ENCODE measurements at places on chromosomes 6 and 20.

GRCh38 chr20:10673176-10673841, 490 bp downstream of the JAG1 start:
- DNase-seq, result no peak

DNA sequence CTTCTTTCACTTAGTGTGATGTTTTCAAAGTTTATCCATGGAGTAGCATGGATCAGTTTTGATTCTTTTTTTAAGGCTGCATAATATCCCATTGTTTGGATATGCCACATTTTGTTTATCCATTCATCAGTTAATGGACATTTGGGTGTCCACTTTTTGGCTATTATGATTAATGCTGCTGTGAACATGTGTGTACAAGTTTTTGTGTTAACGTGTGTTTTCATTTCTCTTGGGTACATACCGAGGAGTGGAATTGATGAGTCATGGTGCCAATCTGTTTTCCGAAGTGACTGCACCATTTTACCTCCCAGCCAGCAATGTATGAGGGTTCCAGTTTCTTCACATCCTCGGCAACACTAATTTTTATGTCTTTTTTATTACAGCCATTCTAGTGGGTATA, 78.4 kb upstream of the CCDC28A start:
- no peak for DNase-seq

GRCh38 chr6:151009576-151009975, 144.1 kb downstream of the MTHFD1L start:
- DNase-seq, result no peak

GRCh38 chr20:43583133-43583864, 7.4 kb upstream of the IFT52 start:
- DNase-seq, result no peak

GRCh38 chr6:163392533-163392932, 22.0 kb upstream of the QKI start:
- DNase-seq, result no peak

DNA sequence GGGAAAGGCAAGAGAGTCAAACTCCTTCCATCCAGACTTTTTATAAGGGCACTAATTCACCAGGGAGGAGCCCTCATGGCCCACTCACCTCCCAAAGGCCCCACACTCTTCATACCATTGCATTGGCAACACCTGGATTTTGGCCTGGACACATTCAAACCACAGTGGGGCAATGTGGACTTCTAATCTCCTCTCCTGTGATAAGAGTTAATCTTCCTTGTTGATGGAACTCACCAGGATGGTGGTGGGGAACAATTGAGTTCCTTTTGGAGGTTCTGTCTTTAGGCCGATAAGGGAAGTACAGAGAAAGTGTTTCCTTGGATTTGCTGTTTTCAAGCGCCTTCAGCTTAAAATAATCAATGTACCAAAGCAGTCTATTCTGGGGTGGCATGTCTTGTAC, 268.7 kb downstream of the CD83 start:
- DNase-seq, result no peak

DNA sequence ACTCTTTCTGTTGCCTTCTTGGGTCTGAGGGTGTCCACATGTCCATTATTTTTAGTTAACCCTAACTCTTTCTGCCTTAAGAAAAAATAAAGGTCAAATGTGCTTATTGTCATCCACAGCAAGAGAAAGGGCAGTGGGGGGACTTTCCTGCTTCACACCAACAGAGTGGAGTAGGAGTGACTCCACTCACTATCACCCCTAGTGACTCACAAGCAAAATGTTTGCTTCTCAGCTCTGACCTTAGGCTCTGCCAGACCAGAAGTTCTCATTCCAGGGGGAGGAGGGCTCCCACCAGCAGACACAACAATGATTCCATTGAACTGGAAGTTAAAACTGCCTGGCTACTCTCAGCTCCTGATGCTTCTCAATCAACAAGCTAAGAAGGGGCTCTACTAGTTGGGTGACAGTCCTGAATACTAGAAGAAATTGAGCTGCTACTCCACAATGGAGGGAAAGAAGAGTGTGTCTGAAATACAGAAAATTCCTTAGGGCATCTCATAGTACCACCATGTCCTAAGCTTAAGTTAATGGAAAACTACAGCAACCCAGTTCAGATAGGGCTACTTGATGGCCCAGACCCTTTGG, 83.9 kb upstream of the AFDN start:
- DNase-seq, result no peak

DNA sequence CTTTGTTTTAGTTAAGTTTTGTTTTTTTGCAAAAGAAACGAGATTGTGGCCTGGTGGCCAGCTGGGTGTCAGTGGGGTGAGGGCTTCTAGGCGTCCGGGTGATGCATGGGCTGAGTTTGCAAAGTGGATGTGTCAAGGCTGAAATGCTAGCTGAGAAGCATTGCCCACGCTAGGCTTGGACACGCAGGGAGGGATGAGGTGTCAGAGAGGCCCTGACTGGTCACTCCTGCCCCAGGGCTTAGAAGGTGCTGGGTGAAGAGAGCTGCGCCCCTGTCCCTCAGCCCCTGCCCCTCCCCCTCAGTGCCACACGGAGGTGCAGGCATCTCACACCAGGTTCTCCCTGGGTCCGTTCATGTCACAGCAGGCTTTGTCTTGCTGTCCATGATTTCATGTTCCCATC, 8.1 kb downstream of the OSBPL2 start:
- no peak for DNase-seq

DNA sequence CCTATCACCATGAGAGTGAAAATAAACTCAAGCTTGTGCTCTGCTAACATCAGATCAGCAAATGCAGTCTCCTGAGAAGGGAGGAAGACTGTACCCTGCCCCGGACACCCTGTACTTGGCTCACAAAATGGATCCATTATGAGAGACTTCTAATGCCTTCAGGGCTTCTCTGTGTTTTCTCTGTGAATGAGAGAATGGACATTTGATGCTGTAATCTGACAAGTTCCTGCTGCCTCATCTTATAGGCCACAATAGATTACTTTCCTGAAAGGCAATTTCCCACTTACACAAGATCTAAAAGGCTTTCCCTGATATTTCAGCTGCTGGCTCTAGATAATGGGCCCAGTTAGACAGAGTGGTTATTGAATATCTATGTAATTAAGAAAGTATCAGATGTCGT, 117.2 kb downstream of the OTOR start:
- no peak for DNase-seq

DNA sequence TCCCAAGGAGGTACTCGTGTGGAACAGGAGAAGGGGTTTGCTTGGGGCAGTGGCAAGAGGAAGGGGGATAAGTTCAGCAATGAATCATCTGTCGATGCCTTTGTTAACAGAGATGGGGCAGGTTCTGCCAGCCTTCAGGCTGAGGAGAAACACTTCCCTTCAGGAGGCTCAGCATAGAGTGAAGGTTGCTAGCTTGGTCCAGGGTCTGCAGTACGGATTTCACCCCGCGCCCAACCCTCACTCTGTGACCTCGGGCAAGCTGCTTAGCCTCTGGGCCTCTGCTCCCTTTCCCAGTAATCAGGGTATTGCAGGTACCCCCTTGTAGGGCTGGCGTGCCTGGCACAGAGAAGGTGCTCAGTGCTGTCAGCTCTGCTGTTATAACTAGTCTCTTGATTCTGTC, 7.5 kb downstream of the CAPN11 start:
- no peak for DNase-seq

GRCh38 chr6:149331043-149331807, 13.7 kb downstream of the TAB2 start:
- no peak for DNase-seq

GRCh38 chr6:111996144-111996865, 57.6 kb upstream of the CCN6 start:
- DNase-seq, result no peak

DNA sequence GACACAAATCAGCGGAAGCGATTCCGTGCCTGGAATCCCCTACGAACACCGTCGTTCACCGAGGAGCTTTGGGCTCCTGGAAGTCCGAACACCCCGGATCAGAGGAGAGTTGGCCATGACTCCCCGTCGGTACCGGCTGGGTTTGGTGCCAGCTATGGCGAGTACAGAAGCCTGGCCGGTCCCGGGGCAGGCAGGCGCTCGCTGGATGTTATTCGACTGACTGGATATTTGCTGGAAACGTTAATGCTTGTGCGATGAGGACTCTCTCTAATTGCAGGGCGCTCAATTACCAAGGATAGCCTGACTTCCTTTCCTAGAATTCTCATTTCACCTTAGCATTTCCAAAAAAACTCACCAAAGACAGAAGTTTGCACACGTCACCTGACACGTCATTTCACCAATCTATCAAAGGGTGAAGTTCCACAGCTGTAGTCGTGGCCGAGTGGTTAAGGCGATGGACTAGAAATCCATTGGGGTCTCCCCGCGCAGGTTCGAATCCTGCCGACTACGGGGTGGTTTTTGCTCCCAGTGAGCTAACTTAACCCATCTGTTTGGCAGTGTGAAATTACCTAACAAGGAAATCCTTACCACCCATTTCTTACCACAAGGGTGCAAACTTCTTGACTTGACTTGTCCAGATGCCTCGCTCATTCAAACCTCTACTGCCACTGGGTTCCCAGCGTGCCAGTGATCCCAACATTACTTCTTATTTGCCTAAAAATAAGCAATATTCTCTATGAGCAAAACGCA, 22.7 kb upstream of the ZNF184 start:
- peak; percentile 92 for DNase-seq

- DNase-seq, result no peak
These were observed 16.8 kb upstream of the FRMD1 start for GRCh38 chr6:168095716-168096250.

- no peak for DNase-seq
These were observed 465.0 kb upstream of the GJE1 start for GRCh38 chr6:141667580-141668309.

- DNase-seq, result no peak
These were observed 1068.0 kb upstream of the EPHA7 start for GRCh38 chr6:94487371-94487770.

DNA sequence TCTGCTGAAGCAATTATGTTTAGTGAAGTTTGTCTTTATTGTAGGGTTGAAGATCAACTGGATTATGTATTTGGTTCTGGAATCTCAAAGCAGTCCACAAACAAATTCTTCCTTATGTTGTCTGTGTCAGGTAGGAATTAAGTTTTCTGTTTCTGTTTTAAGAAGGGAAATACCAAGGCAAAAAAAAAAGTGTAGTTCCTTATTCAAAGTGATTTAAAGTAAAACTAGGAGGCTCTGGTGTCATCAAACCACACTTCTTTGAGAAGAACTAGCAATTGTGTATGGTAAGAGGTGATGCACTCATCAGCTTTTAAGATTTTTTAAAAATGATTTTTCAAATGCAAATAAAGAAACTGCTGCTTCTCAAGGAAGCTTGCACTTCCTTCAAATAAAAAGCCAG, 1.9 kb downstream of the FAM135A start:
- DNase-seq, result no peak

DNA sequence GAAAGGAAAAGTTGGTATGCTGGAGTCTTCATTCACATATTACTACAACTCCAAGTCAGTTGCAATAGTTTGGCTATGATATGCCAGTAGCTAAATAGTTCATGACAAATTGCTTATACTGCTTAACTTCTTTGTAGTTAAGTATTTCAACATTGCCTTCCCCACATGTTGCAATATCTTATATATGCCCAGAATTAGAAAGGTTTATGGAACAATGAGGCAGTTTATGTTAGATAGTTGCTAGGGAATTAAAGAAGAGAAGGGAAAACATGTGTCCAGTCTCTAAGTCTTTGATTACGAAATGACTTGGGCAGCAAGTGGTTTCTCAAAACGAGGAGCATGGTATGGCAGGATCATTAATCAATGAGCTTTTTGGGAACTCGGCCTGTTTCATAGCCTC, 145.8 kb downstream of the PLCB4 start:
- no peak for DNase-seq

DNA sequence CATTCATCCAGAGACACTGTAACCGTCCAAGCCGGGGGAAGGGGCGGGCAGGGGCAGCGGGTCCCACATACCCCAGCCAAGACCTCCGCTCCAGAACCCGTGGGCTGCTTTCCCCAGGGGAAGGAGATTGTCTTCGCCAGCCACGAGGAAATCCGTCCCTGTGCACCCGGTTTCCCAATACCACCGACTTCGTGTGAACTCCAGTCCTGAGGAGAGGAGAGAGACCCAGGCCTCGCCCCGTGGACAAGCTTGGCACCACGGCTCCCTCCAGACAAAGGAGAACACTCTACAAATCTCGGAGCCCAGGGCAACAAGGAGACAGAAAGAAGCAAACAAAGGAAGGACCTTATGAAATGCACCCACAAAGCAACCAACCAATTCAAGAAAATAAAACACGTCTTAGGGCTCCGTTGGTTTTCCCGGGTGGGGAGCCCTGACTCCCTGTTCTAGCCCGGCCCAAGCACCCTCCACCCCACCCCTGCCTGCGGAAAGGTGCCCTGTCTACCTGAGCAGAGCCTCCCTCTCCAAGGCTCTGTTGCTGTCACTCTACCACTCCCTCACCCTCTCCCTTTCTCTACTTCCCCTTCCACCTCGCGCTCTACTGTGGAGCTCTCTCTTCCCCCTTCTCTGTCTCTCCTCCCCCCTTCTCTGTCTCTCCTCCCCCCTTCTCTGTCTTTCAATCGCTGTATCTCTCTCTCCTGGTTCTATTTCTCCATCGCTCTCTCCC, 1382.8 kb upstream of the DEFB115 start:
- no peak for DNase-seq

GRCh38 chr20:47703748-47704147, 81.5 kb downstream of the SULF2 start:
- no peak for DNase-seq

GRCh38 chr6:44779130-44779826, 391.8 kb downstream of the CDC5L start:
- DNase-seq, result no peak

DNA sequence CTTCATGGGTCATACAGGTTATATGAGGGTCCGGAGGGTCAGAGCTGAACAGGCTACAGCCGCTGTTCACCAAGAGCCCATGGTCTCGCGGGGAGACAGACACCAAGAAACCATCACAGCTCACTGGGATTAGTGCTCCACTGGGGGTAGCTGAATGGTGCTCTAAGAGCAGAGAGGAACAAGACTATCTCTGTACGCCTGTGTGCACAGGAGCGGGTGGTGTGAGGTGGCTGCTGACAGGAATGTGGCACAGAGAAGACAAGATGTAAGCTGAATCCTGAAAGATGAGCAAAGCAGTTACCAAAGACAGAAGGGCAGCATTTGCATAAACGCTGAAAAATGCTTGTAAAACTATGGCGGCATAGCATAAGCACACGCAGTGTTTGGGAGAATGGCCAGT, 139.1 kb downstream of the GMPR start:
- no peak for DNase-seq

- no peak for DNase-seq
These were observed 113.1 kb downstream of the TIAM2 start for GRCh38 chr6:155108070-155108820.

- peak; percentile 17 for DNase-seq
These were observed 984 bp downstream of the TFAP2C start for GRCh38 chr20:56630086-56630493.

DNA sequence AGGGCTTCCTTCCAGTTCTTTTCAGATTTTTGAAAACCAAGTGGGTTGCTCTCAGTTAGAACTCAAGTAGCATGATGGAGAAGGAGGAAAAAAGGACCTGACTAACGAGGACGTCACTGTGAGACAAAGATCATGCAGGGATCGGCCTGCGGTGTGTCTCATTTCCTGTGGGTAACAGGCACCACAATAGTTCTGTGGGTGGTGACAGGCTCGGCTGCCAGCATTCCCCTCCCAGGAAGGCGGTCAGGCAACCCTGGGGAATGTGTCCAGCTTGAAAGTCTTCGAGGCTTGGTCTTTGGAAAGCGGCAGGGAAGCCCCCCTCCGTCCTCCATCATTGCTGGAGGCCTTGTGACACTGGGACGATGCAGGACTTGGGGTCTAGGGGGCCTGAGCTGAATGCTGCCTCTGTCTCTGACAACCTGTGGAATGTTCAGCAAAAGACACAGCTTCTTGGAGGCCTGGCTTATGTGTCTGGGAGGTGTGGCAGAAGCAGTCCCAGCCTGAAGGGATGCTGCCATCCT, 121.0 kb downstream of the BCAS1 start:
- peak; percentile 79 for DNase-seq
